Right lung (tissue), 10 donors: ENCODE measurements at places on chromosomes 3 and 15.
A peak's percentile ranks its signal among the peaks of the same experiment; 100 is the strongest.

- no peak for DNase-seq
Measured at GRCh38 chr3:165159760-165160421, 36.3 kb downstream of the SLITRK3 start.

- peak; percentile 63 for DNase-seq
Measured at GRCh38 chr3:128282380-128283196, 129.3 kb downstream of the EEFSEC start.

DNA sequence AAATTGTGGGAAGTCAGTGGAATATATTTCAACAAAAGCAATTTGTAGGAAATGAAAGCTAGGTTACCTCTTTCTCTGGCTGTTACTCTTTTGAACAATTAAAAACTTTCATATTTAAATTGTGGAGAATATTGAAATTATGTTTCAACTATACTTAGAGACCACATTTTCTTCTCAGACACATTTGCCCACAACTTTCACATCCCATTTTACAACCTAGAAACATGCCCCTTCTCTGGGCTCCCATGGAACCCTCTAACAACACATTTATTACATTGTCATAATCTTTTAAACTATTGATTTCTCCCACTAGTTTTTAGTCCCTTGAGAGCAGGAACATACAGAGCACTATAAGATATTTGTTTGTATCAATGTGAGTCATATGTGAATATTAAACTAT, 211.7 kb upstream of the TTC14 start:
- no peak for DNase-seq

- no peak for DNase-seq
Measured at GRCh38 chr3:30141178-30141581, 465.2 kb upstream of the TGFBR2 start.

DNA sequence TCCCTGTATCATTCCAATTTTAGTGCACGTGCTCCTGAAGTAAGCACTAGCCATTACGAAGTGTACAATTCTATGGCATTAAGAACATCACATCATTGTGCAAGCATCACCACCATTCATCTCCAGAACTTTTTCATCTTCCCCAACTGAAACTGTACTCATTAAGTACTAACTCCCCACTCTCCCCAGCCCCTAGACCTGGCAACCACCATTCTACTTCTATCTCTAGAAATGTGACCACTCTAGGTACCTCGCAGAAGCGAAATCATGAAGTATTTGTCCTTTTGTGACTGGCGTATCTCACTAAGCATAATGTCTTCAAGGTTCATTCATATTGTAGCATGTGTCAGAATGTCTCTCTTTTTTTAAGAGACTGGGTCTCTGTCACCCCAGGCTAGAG, 11.4 kb downstream of the PPP1R2 start:
- no peak for DNase-seq

DNA sequence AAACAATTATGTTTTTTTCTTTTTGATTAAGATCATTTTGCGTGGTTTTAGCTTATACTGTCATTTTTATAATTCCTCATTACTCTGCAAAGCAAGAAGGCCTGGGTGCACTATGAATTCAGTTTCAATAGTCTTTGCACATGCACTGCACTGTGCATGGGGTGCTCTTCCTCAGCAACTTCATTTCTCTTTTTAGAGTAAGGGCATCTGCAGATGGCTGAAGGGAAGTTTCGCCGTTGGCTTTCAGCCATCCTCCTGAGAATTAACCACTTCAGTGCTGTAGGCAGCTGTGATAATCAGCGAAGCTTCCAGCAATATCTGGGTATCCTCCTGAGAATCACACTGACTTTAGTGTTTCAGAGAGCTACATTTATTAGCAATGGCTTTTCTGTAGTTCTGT, 284.8 kb downstream of the GBE1 start:
- DNase-seq: no peak

DNA sequence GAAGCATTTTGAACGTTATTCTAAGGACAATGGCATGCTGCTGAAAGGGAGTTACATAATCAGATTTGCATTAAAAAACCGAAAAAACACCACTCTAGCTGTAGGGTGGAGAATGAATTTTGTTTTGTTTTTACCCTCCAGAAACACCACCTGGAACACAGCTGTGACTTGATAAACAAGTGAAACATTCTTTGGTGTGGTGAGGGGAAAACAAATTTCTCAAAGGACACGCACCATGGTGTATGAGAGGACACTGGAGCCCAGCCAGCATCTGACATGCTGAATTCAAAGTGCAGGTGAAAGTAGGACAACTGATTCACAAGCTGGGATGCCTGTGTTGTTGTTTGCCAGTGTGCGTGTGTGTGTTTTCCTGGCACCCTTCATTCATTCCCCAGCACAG, 554.5 kb upstream of the TBL1XR1 start:
- no peak for DNase-seq

DNA sequence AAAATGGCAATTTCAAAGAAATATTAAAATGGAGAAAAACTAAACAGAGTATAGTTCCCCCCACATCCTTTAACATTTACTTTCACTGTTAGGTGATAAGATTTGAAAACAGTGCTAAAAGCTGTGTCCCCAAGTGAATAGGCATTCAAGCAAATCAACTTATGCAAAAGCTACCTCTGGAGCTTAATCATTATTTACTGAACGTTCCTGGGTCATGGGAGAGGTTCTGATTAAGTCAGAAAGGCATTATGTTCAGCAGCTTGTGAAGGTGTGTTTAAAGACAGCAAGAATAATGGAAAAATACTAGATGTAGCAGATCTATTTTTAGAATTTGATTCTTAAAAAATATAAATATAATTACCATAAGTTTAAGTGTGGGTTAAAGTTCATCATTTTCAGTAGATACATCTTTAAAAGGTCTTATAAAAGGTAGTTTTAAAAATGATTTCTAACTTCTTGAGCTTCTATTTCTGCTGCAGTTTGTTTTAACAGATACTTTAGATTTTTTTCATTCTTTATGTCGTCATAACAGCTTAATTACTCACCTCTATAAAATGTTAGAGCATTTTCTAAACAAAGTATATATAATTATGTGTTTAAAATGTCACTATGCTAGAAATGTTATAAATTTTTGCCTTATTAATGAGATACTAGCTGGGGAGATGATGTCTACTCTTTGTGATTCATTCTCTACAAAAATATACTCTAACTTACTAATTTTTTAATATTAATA, 127.9 kb downstream of the MITF start:
- no peak for DNase-seq

DNA sequence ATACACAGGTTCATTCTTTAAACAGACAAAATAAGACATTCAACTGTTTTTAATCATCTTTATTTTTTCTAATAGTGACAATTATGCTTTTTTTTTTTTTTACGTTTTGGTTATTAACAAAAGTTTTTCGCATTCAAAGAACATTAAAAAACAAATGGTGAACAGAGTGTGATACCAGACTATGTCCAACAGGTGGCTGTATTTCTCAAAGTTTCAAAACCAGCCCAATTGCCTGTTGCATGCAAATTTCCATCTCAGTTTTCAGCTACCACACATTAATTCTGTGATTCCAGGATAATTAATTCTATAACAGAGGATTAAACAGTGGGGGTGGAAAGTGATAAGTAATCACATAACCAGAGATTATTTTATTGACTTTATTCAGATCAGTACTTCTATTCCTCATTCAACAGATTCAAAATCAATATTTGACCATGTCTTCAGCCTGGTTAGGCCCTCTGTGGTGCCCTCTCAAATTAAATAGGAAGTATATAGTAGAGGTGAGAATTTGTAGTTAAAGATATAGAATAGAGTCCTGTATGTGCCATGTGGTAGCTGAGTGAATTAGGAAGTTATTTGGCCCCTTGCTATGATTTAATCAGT, 122.2 kb upstream of the DCBLD2 start:
- DNase-seq: peak; percentile 7

GRCh38 chr15:31901501-31901900, 128.8 kb upstream of the CHRNA7 start:
- no peak for DNase-seq

DNA sequence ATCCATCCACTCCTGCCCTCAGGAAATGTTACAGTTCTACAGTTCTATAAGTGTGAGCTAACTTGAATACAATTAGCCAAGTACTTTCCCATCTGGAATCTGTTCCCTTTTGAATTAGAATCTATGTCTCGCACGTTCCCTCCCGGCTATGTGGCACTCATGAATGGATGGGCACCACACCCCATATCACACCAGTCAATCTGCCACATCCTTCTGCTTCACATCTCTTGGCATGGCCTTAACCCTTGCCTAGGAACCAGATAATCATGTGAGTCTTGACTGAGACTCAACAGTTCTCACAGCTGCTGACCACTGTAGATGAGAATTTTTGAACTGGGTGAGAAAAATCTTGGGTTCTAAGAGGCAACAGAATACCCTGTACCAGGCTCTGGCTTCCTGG, 180.2 kb downstream of the TNIK start:
- DNase-seq: no peak

GRCh38 chr15:74192751-74193150, 9.8 kb downstream of the STRA6 start:
- no peak for DNase-seq

- no peak for DNase-seq
Measured at GRCh38 chr3:71176366-71176765, 407.2 kb downstream of the FOXP1 start.

DNA sequence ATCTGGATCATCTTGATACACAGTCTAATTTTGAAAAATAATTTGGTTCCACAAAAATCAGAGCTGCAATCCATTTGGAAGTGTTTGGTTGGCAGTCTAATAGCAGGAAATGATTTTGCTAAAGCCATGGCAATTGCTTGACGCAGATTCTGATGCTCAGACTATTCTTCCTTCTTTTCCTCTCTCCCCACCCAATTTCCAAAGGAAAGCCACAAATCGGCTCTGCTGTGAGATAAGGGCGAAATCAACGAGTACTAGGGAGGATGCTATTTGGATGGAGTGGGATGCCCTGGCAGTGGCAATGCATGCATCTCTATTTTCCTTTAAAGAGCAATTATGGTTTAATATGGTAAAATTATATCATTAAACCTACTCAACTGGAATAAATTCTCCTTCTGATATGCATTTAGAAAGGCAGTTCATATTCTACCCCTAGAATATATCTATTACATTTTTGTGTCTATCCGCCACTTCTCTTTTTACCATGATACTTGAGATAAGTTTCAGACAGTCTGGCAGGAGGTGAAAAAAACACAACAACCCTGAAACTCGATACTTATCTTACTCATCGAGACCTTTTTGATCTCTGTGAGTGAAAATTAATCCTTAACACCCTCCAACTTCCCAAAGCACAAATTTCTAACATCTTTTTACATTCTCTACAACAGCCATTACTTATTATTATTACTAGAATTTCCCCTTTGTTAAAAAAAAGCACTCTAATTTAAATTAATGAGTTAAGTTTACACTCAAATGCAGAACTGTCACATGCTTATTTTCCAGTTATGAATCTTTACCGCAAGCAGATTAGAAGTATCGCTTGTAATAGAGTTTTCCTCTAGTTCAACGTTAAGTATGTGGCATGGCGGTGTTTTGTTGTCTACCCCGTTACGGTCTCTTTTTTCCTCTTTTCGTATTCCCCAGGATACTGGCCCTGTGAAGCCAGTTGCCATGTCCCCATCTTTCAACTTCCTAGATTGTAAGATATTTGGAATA, 433.3 kb downstream of the FOXP1 start:
- DNase-seq: no peak

GRCh38 chr3:2934541-2934940, 175.6 kb downstream of the IL5RA start:
- no peak for DNase-seq

- no peak for DNase-seq
Measured at GRCh38 chr3:115663414-115663813, 40.1 kb downstream of the GAP43 start.

- no peak for DNase-seq
Measured at GRCh38 chr3:12195231-12195630, 36.5 kb upstream of the TIMP4 start.

DNA sequence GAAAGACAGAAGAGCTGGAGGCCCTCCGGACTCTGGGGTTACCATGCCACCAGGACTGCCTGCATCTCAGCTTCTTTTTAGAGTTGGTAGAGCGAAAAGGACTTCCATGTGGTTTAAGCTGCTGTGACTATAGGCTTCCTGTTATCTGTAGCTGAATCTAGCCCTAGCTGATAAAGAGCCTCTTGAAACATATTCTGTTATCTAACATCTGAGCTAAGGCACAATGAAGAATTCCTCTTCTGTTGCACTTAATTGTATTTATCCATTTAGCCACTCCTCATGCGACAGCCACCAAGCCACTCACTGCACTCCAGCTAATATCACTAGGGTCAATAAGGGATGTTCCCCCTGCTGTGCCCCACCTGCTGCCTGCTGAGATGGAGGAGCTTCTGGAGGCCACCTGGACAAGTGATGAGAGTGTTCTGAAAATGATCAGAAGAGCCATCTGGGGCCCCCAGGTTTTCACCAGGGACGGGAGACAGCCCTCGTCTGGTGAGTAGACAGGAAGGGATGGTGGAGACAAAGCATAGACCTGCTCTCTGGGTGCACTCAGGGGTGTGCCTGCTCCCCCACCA, 94.6 kb upstream of the PLXNA1 start:
- DNase-seq: no peak

DNA sequence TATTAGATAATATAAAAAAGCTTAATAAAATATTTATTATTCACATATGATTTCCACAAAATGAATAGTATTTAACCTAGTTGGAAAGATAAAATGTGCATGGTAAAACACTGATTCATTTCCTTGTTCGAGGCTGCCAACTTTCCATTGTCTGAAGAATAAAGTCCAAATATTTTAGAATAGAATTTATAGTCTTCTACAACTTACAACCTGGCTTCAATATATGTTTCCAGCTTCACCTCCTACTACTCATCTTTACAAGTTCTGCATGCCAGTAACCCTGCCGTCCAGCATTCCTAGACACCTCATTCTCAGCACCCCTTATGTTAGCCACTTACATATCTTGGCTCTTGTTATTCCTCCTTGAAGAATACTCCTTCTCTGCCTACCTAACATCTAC, 244.5 kb downstream of the FGF12 start:
- DNase-seq: no peak

DNA sequence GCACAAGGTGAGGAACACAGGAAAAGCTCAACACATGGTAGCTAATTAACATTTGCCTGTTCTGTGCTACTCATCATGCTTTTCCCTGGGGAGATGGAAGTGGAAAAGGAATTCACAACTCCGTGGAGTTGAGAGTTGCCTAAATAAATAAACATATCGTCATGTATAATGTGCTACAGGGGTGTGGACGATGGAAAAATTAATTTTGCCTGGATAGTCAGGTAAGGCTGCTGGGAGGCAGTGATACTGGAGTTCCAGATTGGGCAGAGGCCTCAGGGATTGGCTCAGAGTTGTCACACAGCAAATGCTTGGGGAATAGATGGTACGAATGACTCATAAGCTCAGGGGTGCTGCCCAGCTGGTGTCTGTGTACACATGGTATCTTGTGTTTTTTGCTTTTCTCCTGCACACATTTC, 3.1 kb upstream of the ABHD6 start:
- no peak for DNase-seq

DNA sequence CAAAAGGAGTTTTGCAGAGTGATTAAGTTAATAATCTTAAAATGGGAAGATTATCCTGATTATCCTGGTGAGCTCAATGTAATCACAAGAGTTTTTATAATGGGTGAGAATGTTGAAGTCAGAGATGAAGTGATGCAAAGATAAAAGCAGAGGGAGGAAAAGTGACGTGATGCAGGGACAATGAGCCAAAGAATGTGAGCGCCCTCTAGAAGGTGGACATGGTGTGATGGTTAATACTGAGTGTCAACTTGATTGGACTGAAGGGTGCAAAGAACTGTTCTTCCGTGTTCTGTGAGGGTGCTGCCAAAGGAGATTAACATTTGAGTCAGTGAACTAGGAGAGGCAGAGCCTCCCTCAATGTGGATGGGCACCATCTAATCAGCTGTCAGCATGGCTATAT, 569.6 kb upstream of the AGTR1 start:
- DNase-seq: no peak

GRCh38 chr3:124246949-124247348, 255.0 kb upstream of the ROPN1 start:
- no peak for DNase-seq
